ENCODE measurements at places on chromosomes 7 and 10. TPM values are rescaled to one million over a fixed set of nuclear protein-coding genes. Genes with fewer than 3 reads are reported as not detected.

- no peak for DNase-seq
These were observed 323.1 kb downstream of the PCLO start for GRCh38 chr7:82839555-82839954.

DNA sequence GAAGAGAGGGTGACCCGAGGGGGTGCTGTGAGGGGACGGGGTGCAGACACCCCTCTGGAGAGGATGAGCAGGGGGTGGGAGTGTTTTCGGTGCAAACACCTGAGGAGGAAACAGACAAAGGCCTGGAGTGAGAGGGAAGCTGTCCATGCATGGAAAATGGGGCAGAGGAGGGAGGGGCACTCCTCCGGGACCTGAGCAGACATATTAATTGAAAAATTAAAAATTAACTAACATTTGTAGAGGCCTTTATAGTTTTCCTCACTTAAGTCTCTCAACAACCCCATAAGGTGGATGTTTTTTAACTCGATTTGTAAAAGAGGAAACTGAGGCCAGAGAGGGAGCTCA lies 1.2 kb downstream of the VPS37D start:
- no peak for DNase-seq

DNA sequence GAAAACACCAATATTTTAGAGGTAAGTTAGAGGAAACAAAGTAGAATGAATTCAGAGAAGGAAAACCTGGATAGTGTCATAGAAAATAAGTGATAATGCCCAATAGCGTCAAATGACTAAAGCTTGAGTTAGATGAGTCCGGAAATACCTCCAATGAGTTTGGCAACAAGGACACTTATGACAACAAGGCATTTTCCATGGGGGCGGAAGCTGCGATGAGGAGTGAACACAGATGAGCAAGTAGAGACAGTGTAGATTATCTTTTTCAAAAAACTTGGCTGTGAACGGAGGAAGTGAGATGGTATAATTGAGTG lies 383 bp upstream of the R3HCC1L start:
- no peak for DNase-seq

- no peak for DNase-seq
These were observed 59.5 kb upstream of the PDLIM1 start for GRCh38 chr10:95350219-95350829.

DNA sequence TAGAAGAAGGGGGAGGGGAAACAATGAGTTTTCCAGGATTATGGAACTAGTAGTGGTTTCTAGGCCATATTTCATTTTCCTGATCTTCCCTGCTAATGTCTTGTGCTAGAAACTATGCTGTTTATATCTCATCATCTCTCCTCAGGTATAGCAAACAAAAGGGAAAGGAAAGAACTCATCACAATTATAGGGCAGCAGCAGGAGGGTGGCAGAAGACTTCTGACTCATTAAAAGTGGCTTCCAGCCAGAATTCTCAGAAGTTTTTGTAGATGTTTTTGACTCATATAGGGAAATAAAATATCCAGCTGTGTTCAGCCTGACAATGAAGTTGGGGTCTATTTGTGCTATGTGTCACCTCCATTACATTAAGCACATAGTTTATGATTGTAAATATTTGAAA lies 6.5 kb downstream of the AHR start:
- DNase-seq = no peak

DNA sequence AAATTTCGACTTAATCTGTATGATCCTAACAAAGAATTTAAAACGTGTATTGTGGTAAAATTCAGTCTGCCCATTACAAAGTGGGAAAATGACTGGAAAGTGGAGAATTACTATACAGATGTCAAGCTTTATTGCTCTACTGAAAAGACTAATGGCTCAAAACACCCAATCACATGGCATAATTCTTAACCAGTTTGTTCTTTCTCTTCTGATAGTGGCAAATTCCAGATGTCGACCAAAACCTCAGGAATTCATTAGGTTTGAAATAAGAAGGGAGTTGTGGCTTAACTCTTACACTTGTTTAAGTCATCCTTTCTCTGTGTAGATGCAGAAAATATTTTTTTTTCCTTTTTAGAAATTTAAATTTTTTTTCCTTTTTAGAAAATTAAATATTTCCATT lies 1254.9 kb upstream of the LRRN3 start:
- DNase-seq = no peak

- DNase-seq = no peak
These were observed 72.0 kb downstream of the DGKI start for GRCh38 chr7:137774793-137775201.

GRCh38 chr10:76297358-76297757 lies 865.9 kb downstream of the LRMDA start:
- no peak for DNase-seq

GRCh38 chr10:121942749-121943416 lies 15.1 kb upstream of the ATE1 start:
- no peak for DNase-seq

- DNase-seq = peak; percentile 73
These were observed 30.0 kb upstream of the TES start for GRCh38 chr7:116180302-116180701.

DNA sequence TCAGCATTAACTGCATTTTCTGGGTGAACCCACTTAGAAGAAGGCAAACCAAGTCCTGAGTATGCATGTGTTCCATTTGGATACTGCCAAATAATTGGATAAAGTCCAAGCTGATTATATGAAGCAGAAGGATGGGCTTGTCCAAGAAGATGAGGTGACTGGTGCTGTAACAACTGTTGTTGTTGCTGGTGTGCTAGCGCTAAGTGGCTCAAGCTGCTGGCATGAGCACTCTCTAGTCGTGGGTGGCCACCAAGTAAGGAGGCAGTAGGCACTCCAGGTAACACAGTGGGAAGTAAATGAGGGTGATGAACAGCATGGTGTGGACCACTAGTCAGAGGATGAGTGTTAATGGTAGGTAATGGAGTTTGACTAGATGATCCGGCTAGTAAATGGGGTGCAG lies 80.4 kb downstream of the NRBF2 start:
- no peak for DNase-seq

DNA sequence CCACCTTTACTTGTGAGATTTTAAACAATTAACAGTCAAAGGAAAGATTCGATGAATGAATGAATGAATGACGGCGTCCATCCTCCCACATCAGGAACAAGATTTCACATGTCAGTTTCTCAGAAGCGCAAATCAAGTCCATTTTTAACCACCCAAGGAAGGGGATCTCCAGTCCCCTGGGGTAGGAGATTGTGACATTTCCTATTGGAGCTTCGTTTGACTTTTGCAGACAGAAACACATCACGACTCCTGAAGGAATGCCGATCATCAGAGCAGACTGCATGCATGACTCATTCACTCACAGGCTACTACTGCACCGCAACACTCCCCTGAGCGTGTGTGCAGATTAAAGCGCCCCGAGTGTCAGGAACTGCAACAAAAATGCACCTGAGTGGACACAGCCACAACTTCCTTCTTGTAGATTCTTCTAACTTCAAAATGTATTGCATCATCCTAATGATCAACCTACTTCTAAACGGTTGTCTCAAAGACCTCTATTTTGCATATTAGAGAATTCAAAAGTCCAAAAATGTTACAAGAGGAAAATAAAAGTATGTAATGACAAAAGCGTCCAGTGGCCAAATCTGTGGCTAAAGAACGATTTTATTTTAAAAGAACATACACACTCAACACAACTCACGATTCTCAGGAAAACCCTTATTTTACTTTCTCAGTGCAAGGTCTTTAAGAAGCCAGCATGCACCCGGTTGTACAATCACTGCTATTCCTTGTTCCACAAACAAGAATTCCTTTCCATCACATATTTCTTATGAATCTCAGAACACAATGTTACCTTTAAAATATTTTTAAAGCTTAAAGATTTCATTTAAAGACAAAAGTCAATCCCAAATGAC lies 172.6 kb downstream of the FAM107B start:
- DNase-seq = peak; percentile 83

GRCh38 chr10:79487296-79488194 lies 24.8 kb upstream of the EIF5AL1 start:
- peak; percentile 58 for DNase-seq

DNA sequence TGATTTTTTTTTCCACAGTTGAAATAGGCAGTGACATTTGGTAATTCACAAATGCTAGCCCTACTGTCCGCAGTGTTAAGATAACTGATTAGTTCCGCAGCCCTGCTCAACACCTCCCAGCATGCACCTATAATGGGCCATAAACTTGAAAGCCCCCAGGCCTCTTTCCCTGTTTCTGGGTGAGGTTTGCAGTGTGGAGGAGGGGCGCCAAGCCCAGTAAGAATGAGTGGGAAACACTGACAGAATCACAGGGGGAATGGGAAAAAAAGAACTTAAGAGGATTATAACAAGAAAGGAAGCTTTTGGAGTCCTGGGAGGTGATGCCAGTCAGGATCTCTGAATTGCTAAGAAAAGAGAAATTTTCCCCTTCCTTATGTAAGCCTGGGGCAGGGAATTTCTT lies 39.6 kb upstream of the SP8 start:
- no peak for DNase-seq

The LRRC18 gene
- not detected for total RNA-seq

The ELOVL3 gene
- not detected for total RNA-seq

The IFIT1B gene
- total RNA-seq = not detected

The SPDYE6 gene
- total RNA-seq = not detected

The AGMO gene
- total RNA-seq = not detected

The CYP2E1 gene
- 2.1 TPM for total RNA-seq

The IKZF1 gene
- 261 TPM for total RNA-seq

The OGDHL gene
- total RNA-seq = not detected

The TEX36 gene
- not detected for total RNA-seq

Data from B cell (primary cell).